ENCODE measurements at places on chromosomes 3 and 15. TPM values are rescaled to one million over a fixed set of nuclear protein-coding genes. Genes with fewer than 3 reads are reported as not detected.

GRCh38 chr3:54936561-54936960 lies 8.7 kb upstream of the LRTM1 start:
- peak; percentile 24 for DNase-seq

GRCh38 chr15:29675791-29676301 lies 146.4 kb downstream of the TJP1 start:
- no peak for DNase-seq

GRCh38 chr3:119338754-119339153 lies 44.6 kb downstream of the ARHGAP31 start:
- DNase-seq, result no peak

GRCh38 chr3:182957226-182957625 lies 23.1 kb downstream of the DCUN1D1 start:
- DNase-seq, result no peak

GRCh38 chr15:31171731-31172130 lies 70.2 kb upstream of the TRPM1 start:
- DNase-seq, result no peak

GRCh38 chr15:77904436-77904821 lies 173.1 kb downstream of the TBC1D2B start:
- no peak for DNase-seq

Gene CLDN1
- 0.32 TPM for total RNA-seq

Gene APOD
- total RNA-seq, result 0.97 TPM

Gene GABRG3
- not detected for total RNA-seq

Gene TAGLN3
- not detected for total RNA-seq

Gene OR5AC2
- total RNA-seq, result not detected
